ENCODE measurements at places on chromosomes 1 and 21. TPM values are rescaled to one million over a fixed set of nuclear protein-coding genes. Genes with fewer than 3 reads are reported as not detected.

DNA sequence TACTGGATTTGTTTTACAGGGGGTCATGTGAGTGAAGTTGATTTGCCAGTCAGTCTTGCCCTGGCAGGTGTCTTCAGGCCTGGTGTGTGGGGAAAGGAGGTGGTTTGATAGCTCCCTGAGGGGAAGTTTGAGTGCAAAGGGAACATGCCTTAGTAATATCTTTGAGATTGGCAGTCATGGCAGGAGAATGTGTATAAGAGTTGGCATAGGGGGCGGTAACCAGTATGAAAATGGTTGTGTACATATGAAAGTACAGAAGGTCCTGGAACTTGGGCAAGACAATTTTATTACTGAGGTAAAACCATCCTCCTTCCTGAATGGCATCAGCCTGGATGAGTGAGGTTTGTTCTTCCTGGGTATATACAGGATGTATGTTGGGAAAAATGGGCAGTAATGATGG, 37.6 kb upstream of the PLA2G5 start:
- DNase-seq = no peak

DNA sequence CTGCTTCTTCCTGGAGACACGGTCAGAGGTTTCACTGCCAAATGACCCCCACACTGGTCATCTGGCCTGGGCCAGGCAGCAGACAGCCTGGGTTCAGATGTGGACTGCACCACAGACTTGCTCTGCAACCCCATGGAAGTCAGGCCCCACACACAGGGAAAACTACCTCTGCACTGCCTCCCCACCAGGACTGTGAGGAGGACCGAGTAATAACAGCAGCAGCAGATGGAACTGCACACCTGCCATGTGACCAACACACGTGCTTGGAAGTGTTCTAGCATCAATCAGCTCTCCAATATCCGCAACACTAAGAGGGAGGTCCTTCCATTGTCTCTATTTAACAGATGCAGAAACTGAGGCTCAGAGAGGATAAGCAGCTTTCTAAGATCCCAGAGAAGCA, 51.4 kb downstream of the SLC9A1 start:
- no peak for DNase-seq

GRCh38 chr1:230391776-230392535, 34.2 kb downstream of the PGBD5 start:
- no peak for DNase-seq

DNA sequence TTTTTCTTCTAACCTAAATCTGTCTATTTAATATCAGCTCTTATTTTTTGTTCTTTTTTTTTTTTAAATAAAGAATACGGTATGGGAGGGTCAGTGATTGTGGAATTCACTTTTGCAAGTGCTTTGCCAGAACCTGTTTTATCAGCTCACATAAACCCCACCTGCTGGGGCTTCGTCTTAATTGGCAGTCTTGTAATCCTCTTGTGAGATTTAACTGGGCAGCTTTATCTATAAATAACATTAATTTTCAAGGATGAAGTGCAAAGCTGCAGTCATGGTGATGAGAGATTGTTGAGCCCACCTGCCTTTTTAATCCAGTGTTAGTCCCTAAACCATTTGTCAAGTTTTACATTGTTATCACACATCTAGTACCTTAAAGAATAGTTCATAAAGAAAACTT, 18.2 kb upstream of the PDC start:
- no peak for DNase-seq

- no peak for DNase-seq
These were observed 115.6 kb upstream of the GUCA2B start for GRCh38 chr1:42037586-42037985.

DNA sequence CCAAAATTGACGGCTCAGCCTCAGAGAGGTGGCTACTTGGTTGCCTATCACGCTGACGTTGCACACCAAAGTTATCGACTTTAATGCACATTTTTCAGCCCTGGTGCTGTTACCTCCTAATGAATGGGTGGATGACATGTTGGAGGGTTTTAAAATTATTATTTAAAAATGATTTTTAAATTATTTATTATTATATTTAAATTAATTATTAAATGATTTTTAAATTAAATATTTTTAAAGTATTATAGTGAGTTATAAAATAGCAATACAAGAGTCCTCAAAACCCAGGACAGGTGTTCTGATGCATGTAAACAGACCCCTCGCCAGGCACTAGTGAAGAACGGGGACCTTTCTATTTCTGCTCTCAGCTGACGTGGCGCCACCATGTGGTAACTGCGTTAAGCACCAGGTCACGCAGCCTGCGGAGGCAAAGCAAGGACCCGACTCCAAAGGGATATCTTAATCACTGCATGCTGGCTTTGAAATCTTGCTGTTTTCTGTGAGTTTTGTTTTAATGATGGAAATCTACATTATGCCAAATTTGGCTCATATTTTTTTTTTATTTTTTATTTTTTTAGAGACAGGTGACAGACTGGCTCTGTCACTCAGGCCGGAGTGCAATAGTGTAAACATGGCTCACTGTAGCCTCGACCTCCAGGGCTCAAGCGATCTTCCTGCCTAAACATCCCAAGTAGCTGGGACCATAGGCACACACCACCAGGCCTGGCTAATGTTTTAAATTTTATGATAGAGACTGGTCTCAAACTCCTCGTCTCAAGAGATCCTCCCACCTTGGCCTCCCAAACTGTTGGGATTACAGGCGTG, 22.6 kb downstream of the CASP9 start:
- DNase-seq = no peak

Gene PROK1
- polyA plus RNA-seq = not detected

DNA sequence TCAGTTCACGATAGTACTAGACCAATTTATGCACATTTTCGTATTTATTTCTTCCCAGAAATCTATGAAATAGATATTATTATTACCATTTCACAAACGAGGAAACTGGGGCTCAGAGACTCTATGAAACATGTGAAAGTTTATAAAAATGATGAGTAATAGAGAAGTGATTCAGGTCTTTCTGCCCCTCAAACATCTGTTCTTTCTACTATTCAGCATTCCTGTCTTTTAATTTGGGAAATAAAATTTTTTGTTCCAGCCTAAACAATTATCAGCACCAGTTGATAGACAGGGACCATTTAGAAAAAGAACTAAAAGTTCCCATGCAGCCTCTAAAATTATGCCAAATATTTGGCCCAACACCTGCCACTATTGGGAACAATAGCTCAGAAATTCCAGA, 585.1 kb downstream of the PTPRC start:
- DNase-seq = no peak

DNA sequence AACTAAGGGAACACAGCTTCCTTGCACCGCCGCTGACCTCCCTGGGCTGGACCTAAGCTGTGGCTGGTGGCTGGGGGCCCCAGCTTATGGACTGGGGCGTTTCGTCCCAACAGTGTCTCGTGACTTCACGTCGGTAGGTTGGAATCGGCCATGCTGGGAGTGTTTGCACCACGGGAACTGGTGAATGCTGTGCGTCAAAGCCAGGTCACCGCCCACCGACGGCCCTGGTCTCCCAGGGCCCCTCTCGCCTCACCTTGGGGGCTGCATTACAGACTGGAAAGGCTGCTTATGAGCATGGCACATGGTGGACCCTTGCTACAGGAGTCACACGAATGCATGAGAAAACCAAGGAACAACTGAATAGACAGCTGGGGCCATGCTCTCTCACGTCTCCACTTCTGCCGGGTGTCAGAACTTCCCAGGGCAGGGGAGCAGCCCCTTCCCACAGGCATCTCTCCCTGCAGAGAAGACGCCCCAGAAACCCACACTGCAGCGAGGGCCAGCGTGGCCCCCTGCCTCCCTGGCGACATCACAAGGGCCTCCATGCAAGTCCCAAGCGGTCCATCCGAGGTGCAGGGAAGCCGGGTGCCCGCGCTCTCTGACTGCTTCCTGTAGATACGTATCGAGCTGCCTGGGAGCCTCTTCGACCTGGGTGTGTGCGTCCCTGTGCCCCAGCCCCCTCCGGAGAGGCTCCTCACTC, 81.7 kb downstream of the SIK1 start:
- no peak for DNase-seq

- DNase-seq = no peak
These were observed 198.9 kb upstream of the PTGFR start for GRCh38 chr1:78291872-78292271.

Gene LEFTY1
- 0.09 TPM for polyA plus RNA-seq

DNA sequence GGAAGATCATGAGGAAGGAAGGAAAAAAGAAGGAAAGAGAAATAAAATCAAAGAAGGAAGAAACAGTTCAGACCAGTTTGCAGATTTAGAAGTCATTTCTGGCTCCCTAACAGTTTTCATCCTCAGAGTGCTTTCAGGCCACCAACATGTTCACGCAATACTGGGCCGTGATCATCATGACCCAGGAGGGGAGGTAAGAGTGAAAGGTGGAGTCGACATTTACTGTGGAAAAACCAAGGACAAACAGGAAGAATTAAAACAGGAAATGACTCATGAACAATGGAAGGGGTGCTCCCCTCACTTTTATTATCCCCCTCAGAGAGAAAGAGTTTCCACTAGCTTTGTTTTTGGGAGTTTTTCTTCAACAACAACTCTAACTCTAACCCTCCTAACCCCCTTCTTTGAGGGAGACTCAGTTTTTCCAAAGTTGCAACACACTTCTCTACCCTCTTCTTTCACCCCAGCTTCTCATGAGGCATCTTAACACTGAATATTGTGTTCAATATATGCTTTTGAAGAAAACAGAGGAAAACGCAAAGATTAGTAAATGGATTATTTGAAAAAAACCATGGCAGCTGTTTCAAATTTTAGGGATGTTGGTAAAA, 60.4 kb downstream of the VANGL2 start:
- DNase-seq = no peak

DNA sequence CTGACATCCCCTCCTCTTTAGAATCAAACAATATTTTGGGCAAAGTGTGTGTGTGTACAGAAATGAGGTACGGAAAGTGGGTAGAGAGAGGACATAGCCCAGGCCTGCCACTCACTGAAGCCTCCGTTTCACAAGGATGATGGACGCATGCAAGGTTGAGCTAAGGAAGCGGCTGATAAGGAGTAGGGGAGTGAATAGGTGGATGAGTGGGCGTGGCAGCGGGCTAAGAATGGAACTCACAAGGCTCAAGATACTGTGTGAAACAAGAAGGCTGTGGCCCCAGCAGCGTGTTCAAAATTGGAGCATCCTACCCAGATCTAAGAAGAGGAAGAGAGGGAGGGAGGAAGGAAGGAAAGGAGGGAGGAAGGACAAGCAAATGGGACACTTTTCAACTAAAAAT, 37.5 kb downstream of the VWA5B1 start:
- DNase-seq = no peak

GRCh38 chr1:32546611-32547010, 7.4 kb downstream of the ZBTB8A start:
- DNase-seq = no peak

GRCh38 chr1:32219022-32219421, 3.1 kb downstream of the TMEM234 start:
- DNase-seq = peak; percentile 54

Gene S100A14
- polyA plus RNA-seq = not detected

- DNase-seq = no peak
These were observed 2.9 kb downstream of the PGBD5 start for GRCh38 chr1:230423261-230423660.

Gene KCNA3
- 0.39 TPM for polyA plus RNA-seq

Gene FBXO42
- polyA plus RNA-seq = 19.7 TPM

Gene DNASE2B
- polyA plus RNA-seq = not detected
